ENCODE measurements at places on chromosomes 7 and 10.

DNA sequence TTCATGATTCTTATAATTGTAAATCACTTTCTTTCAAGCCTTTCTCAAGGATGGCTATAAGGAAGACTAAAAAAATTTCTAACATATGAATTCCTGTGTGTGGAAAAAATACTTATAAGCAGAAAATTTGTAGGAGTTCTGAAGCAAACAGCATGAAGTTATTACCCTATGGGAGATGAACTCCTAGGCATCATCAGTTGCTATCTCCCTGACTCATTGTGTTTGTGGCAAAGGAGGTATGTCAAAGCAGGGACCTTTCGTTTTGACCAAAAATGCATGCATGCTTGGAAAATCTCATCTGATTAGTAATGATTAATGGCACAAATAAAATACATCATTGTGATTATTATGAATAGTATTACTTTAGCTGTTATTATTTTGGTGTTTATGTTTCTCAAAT is 59.4 kb downstream of the CALCR start:
- no peak overlapping the region for H3K27ac ChIP-seq
- DNase-seq, result no peak
- H3K27me3 ChIP-seq, result no peaks in the 10 kb centered on the region
- no peaks in the 10 kb centered on the region for H3K36me3 ChIP-seq
- H3K4me3 ChIP-seq, result no peak overlapping the region

DNA sequence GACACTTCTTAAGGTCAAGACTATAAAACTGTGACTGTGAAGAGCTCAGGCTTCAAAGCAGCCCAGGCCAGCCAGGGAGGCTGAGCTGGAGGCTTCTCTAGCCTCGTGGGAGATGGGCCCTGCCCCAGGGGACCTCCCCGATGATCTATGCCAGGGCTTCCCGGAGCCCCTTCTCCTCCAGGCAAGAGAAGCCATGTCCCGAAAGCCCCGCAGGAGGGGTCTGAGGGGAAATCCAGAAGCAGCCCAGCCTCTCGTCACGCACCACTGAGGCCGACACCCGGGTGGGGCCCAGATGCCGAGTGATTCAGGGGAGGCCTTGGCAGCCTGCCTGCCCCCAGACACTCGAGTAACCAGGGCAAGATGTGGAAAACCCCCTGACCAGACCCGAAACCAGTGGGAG is 63.7 kb downstream of the PROSER2 start:
- H3K36me3 ChIP-seq, result no peaks in the 10 kb centered on the region
- H3K4me3 ChIP-seq, result no peak overlapping the region
- no peak overlapping the region for H3K27ac ChIP-seq
- DNase-seq, result no peak
- H3K4me1 ChIP-seq, result peaks cover 7% of the 10 kb centered on the region
- no peaks in the 10 kb centered on the region for H3K27me3 ChIP-seq

GRCh38 chr10:118563373-118563890 is 32.0 kb downstream of the PRLHR start:
- no peaks in the 10 kb centered on the region for H3K27me3 ChIP-seq
- no peak overlapping the region for H3K27ac ChIP-seq
- peaks cover 24% of the 10 kb centered on the region for H3K4me1 ChIP-seq
- H3K36me3 ChIP-seq, result no peaks in the 10 kb centered on the region

DNA sequence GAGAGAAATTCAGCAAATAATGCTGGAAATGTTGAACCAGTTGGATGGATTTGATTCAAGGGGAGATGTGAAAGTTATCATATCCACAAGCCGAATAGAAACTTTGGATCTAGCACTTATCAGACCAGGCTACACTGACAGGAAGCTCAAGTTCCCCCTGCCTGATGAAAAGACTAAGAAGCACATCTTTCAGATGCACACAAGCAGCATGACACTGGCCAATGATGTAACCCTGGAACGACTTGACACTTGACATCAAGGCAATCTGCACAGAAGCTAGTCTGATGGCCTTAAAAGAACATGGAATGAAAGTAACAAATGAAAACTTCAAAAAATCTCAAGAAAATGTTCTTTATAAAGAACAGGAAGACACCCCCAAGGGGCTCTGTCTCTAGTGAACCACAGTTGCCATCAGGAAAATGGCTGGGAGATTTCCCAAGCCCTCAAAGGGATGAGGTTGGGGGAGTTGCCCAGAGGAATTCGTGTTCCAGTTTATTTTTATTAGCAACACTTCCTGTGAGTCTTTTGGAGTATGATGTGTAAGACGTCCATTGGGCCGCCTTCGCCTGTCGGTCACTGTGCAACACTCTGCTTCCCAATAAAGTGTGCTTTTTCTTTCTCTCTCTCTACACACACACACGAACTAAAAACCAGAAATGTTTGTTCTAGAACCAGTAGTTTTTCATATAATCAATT is 200.0 kb downstream of the HIBADH start:
- H3K4me3 ChIP-seq, result no peak overlapping the region
- peak; percentile 41 for DNase-seq
- H3K36me3 ChIP-seq, result no peaks in the 10 kb centered on the region

GRCh38 chr7:133053321-133053891 is 28.5 kb downstream of the CHCHD3 start:
- no peaks in the 10 kb centered on the region for H3K36me3 ChIP-seq
- peak; percentile 59 for DNase-seq
- peaks cover 6% of the 10 kb centered on the region for H3K4me1 ChIP-seq

Measured in muscle of leg (tissue), 16 donors.